Muscle of arm (tissue), 14 donors: ENCODE measurements at places on chromosomes 16 and 17. TPM values are rescaled to one million over a fixed set of nuclear protein-coding genes. Genes with fewer than 3 reads are reported as not detected.

DNA sequence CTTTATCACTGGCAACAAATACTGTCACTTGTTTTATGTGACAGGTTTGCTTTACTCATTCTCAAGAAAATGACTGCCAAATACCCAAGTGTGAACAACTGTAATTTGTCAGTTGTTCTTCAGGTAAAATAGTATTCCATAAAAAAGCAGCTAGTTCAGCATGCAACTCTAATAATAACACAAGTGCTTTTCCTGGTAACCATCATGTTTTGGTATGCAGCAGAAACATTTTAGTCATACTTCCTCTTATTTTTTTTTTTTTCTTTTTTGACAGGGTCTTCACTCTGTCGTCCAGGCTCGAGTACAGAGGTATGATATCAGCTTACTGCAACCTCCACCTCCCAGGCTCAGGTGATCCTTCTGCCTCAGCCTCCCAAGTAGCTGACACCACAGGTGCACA, 4.6 kb downstream of the TERF2 start:
- DNase-seq: no peak

DNA sequence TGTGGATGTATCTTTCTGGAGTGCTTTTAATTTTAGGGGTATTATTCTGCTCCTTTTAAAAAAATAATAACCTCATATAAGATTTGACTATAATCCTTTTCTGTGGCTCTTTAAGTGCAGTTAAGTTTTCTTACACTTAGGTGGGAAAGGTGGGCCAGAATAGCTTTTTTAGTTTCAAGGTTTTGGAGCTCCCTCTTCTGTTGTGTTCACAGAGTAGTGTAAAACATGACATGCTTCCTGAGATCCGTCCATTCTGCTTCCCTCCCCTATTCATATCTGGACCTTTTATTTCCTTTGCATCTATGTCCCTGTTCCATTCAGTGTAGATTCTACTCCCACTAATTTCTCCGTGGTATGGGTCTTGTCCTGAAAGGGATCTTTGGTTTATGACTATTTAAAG, 12.8 kb downstream of the LRRC36 start:
- DNase-seq: no peak

DNA sequence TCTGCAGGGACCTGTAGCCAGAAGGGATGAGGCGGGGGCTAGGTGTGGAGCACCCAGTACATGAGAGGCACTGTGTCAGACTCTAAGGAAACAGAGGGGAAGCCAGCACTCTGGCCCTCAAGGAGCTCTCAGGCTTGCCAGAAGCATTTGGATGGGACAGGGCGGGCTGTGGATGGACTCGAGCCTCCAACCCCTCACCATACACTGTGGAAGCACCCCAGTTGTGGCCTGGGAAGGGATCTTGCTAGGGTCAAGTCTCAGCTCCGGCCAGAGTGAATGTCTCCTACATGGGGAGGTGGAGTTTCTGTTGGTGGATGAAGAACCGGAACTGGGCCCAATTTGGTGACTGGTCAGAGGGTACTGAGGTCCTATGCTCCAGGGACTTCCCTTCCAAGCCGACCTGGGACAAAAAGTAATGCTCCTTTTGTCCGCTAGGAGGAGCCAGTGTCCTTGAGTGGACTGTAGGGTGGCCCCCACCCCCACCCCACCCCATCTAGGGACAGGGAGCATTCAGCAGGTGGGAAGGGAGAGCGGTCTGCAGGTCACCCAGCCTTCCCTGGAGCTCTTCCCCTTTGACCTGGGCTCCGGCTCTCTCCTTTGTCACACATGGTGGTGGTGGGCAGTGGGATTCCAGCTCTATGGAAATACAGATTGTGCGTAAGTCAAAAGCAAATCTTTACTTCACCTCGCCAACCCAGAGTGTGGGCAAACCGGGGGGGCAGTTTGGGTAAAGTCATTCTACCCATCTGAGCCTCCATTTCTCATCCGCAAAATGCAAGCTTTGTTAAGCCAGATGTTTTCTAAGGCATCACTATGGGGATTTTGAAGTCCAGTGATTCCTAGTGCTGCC, 20.4 kb upstream of the PHB1 start:
- DNase-seq: no peak

- peak; percentile 18 for DNase-seq
Measured at GRCh38 chr17:52191491-52191890, 33.0 kb upstream of the CA10 start.

The ABCA10 gene
- 28.2 TPM for polyA plus RNA-seq
